ENCODE measurements at places on chromosomes 6 and 20. TPM values are rescaled to one million over a fixed set of nuclear protein-coding genes. Genes with fewer than 3 reads are reported as not detected.

GRCh38 chr6:37048851-37049757 lies 43.6 kb downstream of the FGD2 start:
- no peak overlapping the region for H3K4me3 ChIP-seq
- H3K27me3 ChIP-seq: no peaks in the 10 kb centered on the region
- peak overlapping the region; percentile 54 for H3K27ac ChIP-seq
- H3K36me3 ChIP-seq: no peaks in the 10 kb centered on the region
- peak; percentile 71 for DNase-seq

The PBOV1 gene
- total RNA-seq: not detected

The MEI4 gene
- total RNA-seq: 0.41 TPM

- no peak overlapping the region for H3K27ac ChIP-seq
- H3K27me3 ChIP-seq: no peaks in the 10 kb centered on the region
- H3K36me3 ChIP-seq: no peaks in the 10 kb centered on the region
- DNase-seq: no peak
These were observed 29.3 kb upstream of the TRIM27 start for GRCh38 chr6:28953039-28953584.

DNA sequence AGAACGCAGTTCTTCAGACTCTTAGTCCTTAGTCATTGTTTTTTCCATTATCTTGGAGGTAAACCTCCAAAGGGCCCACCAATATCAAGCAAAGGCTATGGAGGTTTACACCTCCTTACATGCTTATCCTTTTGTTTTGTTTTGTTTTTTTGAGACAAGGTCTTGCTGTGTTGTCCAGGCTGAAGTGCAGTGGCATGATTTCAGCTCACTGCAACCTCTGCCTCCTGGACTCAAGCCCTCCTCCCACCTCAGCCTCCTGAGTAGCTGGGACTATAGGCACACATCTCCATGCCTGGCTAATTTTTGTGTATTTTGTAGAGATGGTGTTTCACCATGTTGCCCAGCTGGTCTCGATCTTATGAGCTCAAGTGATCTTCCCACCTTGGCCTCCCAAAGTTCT lies 26.3 kb downstream of the ADGRG6 start:
- no peaks in the 10 kb centered on the region for H3K36me3 ChIP-seq
- H3K27ac ChIP-seq: no peak overlapping the region
- no peak for DNase-seq
- H3K27me3 ChIP-seq: no peaks in the 10 kb centered on the region
- H3K4me3 ChIP-seq: no peak overlapping the region

The LIME1 gene
- 8.6 TPM for total RNA-seq

- H3K36me3 ChIP-seq: no peaks in the 10 kb centered on the region
- H3K27me3 ChIP-seq: no peaks in the 10 kb centered on the region
- no peaks in the 10 kb centered on the region for H3K4me1 ChIP-seq
- no peak overlapping the region for H3K27ac ChIP-seq
These were observed 27.5 kb upstream of the TBXT start for GRCh38 chr6:166194914-166195859.

The CYP24A1 gene
- total RNA-seq: not detected

DNA sequence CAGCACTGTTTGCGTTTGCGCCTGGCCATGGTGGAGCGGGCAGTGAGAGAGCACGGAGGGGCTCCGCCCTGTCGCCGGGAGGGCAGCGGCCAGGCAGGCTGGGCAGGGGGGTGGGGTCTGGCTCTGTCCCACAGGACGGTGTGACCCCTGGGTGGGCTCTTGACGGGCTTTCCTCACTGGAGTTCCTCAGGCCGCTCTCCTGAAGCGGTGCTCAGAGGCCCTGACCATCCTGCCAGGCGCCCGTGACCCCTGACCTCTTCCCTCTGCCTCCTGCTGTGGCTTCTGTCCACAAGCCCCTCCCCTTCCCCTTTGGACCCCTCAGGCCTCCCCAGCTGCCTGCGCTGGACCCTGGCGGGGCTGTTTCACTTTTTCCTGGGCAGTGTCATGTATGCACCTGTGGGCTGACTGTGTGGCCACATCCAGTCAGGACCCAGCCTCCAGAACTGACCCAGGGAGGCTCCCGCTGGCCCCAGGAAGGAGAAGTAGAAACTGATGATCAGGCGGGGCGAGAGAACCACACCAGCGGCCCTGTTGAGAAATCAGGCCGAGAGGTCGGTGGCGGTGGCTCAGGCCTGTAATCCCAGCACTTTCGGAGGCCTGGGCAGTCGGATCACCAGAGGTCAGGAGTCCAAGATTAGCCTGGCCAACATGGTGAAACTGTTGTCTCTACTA lies 1.2 kb downstream of the OGFR start:
- H3K27ac ChIP-seq: peak overlapping the region; percentile 87
- H3K4me1 ChIP-seq: no peaks in the 10 kb centered on the region
- H3K27me3 ChIP-seq: no peaks in the 10 kb centered on the region
- no peak for DNase-seq

DNA sequence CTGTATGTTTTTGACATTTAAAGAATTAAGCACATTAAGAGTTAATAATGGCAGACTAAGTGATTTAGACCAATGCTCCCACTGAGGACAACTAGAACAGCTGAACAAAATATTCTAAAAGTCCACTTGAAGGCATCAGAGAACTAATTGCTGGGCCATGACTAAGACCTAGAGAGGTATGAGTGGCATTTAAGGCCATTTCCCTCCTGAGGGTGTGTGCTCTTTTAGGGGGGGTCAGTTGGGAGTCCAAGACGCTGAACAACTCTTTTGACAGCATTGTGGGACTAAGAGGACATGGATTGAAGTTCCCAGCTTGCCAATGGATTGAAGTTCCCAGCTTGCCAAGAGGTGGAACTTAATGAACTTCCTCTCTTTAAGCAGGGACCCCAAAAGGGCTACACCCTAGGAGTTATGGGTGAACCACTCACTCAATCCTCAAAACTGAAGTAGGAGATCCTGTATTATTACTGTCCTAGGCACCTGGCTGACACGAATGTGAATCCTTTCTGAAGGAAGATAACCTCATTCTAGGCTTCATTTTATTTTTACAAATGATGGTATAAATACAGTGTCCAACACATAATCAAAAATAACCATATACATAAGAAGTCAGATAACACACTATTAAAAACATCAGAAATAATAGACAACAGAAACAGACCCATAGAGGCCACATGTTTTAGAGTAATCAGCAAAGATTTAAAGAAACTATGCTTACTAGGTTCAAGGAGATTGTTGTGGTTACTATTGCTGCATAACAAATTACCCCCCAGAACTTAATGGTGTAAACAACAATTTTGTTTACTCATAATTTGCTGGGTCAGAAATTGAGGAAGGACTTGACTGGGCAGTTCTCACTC lies 175.1 kb downstream of the VEGFA start:
- H3K4me1 ChIP-seq: no peaks in the 10 kb centered on the region
- DNase-seq: no peak
- H3K27ac ChIP-seq: no peak overlapping the region
- H3K4me3 ChIP-seq: no peak overlapping the region
- H3K27me3 ChIP-seq: no peaks in the 10 kb centered on the region

GRCh38 chr6:54252496-54252895 lies 55.7 kb upstream of the TINAG start:
- H3K4me3 ChIP-seq: no peak overlapping the region
- no peak for DNase-seq
- no peaks in the 10 kb centered on the region for H3K4me1 ChIP-seq
- no peaks in the 10 kb centered on the region for H3K27me3 ChIP-seq
- H3K36me3 ChIP-seq: no peaks in the 10 kb centered on the region

DNA sequence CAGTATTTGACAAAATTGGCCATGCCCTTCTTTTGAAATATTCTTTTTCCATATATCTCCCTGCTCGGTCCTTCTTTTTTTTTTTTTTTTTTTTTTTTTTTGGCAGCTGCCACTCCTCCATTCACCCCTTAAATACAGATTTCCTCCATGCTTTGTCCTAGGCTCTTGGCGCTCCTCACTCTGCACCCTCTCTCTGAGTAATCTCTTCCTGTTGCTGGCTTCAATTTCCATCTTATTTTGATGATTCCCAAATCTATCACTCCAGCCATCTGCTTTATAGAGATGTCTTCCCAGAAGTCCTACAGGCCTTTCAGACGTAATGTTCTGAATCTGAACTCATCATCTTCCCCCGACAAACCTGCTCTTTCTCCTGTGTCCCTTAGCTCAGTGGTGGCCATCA lies 12.8 kb upstream of the KLHL32 start:
- H3K36me3 ChIP-seq: no peaks in the 10 kb centered on the region
- H3K27me3 ChIP-seq: no peaks in the 10 kb centered on the region
- no peaks in the 10 kb centered on the region for H3K4me1 ChIP-seq
- H3K27ac ChIP-seq: no peak overlapping the region

DNA sequence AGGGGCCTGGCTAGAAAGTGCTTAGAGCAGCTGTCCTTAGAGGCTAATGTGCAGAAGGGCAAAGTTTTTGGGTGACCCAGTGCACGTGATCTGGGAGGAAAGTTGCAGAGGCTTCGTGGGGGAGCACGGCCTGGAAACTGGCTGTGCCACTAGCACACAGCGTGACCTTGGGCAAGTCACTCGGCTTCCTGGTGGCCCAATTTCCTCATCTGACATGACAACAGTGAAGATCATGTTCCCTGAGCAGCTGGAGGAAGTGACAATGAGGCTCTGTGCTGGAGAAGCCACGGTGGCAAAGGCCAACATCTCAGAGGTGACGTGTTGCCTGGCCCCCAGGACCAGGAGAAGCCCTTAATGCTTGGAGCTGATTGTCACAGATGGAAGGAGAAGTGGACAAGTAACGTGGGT lies 99.5 kb downstream of the FOXC1 start:
- DNase-seq: no peak
- H3K27ac ChIP-seq: no peak overlapping the region
- no peaks in the 10 kb centered on the region for H3K36me3 ChIP-seq
- H3K4me3 ChIP-seq: no peak overlapping the region
- H3K27me3 ChIP-seq: no peaks in the 10 kb centered on the region
- no peaks in the 10 kb centered on the region for H3K4me1 ChIP-seq

GRCh38 chr20:47432834-47433210 lies 68.9 kb upstream of the NCOA3 start:
- H3K4me3 ChIP-seq: no peak overlapping the region
- no peak overlapping the region for H3K27ac ChIP-seq
- H3K4me1 ChIP-seq: no peaks in the 10 kb centered on the region
- no peaks in the 10 kb centered on the region for H3K27me3 ChIP-seq
- DNase-seq: no peak

The KIAA1755 gene
- 17.9 TPM for total RNA-seq

- no peak overlapping the region for H3K27ac ChIP-seq
- H3K27me3 ChIP-seq: no peaks in the 10 kb centered on the region
- no peak for DNase-seq
- no peaks in the 10 kb centered on the region for H3K4me1 ChIP-seq
These were observed 12.1 kb upstream of the SUMO4 start for GRCh38 chr6:149387779-149388512.

GRCh38 chr6:110714143-110714542 lies 101.1 kb downstream of the CDK19 start:
- H3K4me1 ChIP-seq: no peaks in the 10 kb centered on the region
- no peaks in the 10 kb centered on the region for H3K36me3 ChIP-seq
- H3K4me3 ChIP-seq: no peak overlapping the region

- no peaks in the 10 kb centered on the region for H3K36me3 ChIP-seq
- H3K4me1 ChIP-seq: no peaks in the 10 kb centered on the region
- H3K27ac ChIP-seq: no peak overlapping the region
- DNase-seq: no peak
- no peaks in the 10 kb centered on the region for H3K27me3 ChIP-seq
- H3K4me3 ChIP-seq: no peak overlapping the region
These were observed 56.6 kb downstream of the MMUT start for GRCh38 chr6:49406250-49406970.

DNA sequence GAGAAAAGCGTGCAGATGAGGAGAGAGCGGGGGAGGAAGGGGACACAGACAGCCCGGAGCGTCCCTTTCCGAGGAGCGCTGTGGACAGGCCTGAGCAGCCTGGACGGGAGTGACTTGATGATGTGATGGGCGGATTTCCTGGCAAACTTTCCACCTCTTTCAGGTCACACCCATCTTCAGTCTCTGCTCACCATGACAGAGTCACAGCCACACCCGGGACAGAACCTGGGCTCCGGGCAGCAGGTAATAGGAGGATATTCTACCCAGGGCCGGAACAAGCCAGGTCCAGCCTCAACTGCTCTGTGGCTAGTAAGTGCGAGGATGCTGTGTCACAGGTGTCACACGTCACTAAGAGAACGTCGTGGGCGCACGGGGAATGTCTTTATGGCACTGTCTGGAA lies 84.3 kb downstream of the THBS2 start:
- H3K4me1 ChIP-seq: no peaks in the 10 kb centered on the region
- no peak for DNase-seq
- H3K4me3 ChIP-seq: no peak overlapping the region

GRCh38 chr6:7697820-7698623 lies 27.9 kb upstream of the BMP6 start:
- no peak for DNase-seq
- no peak overlapping the region for H3K4me3 ChIP-seq
- H3K36me3 ChIP-seq: no peaks in the 10 kb centered on the region

The SIM1 gene
- total RNA-seq: not detected

DNA sequence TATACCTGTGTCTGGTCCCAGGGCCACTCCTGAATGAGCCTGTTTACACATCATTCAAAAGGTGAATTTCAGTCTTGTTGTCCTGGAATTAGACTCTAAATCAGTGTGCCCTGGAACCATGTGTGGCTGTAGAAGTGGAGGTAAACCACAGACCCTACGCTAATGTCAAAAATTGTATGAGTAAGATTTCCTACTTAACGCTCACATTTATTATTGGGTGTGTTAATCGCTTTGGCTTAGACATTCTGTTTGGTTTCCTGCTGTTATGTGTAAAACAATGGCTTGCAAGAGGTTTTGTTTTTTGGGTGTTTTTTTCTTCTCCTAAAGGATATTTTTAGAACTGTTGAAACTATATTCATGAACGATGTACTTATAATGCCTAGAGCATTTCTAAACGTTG lies 19.3 kb downstream of the PLCB1 start:
- H3K27ac ChIP-seq: peak overlapping the region; percentile 39
- H3K4me3 ChIP-seq: no peak overlapping the region
- DNase-seq: no peak
- H3K27me3 ChIP-seq: no peaks in the 10 kb centered on the region

DNA sequence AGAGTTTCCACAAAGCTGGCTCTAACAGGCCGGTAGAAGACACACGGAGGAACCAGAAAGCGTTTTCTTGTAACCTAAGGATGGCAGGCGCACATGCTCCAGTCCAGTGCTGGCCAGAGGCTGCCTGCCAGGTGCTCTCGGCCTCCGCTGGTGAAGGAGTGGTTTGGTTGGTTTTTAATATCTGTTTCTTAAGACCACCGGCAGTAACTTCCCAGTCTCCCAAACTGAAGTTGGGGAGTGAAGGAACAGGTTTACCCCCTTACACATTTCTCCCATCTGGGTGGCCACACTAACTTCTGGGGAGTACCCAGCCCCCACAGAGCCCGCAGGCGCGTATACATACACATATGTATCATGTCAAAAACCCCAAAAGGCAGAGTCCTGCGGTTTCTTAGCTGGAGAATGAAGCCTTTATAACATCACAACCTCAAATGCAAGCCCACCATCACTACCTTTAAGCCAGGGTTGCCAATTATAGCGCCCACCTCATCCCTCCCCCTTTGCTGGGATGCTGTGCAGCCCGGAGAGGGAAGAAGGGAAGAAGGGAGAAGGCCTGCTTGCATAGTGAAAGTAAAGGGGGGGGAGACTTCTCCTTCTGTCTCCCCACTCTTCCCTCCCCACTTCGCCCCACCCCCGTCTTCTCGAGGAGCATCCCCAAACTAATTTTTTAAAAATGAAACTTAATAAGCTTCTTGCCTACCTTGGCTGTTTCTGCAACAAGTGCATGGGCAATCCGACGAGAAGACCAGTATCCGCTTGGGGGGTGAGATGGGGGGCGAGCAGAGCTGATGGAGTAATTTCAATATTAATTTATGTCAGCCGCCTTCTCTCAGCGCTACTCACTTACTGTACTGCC lies 1.0 kb downstream of the TRERF1 start:
- no peaks in the 10 kb centered on the region for H3K27me3 ChIP-seq
- peak; percentile 32 for DNase-seq
- H3K4me3 ChIP-seq: peak overlapping the region; percentile 81
- H3K4me1 ChIP-seq: no peaks in the 10 kb centered on the region

GRCh38 chr6:142945446-142946180 lies 637 bp upstream of the HIVEP2 start:
- H3K4me3 ChIP-seq: peak overlapping the region; percentile 95
- no peaks in the 10 kb centered on the region for H3K4me1 ChIP-seq
- no peaks in the 10 kb centered on the region for H3K36me3 ChIP-seq
- DNase-seq: no peak
